PC-9 (cell line): ENCODE measurements at places on chromosomes 11 and 22. TPM values are rescaled to one million over a fixed set of nuclear protein-coding genes. Genes with fewer than 3 reads are reported as not detected.

The NCR3LG1 gene
- 0.15 and 0.33 TPM in 2 replicates for total RNA-seq

The GTSE1 gene
- total RNA-seq, result 51.5 and 64.6 TPM in 2 replicates

The OR5A1 gene
- total RNA-seq, result not detected in 2 replicates

The SAA4 gene
- total RNA-seq, result not detected in 2 replicates

The ENDOD1 gene
- 8.0 and 8.1 TPM in 2 replicates for total RNA-seq

The C22orf31 gene
- total RNA-seq, result not detected in 2 replicates

The HEPN1 gene
- total RNA-seq, result not detected in 2 replicates

The ARHGAP20 gene
- not detected in 2 replicates for total RNA-seq

The OR51B5 gene
- 1.2 and 2.7 TPM in 2 replicates for total RNA-seq

The CDC42EP2 gene
- total RNA-seq, result 17.8 and 20.8 TPM in 2 replicates

The OR6A2 gene
- total RNA-seq, result 0.48 TPM in 1 of 2 replicates, not detected in the other

The MAPK8IP2 gene
- total RNA-seq, result 0.79 and 0.88 TPM in 2 replicates

GRCh38 chr22:46286941-46287872, 9.5 kb upstream of the GTSE1 start:
- peak; percentile 20 for DNase-seq

- DNase-seq, result no peak
Measured at GRCh38 chr11:45852712-45853101, 5.4 kb downstream of the CRY2 start.

GRCh38 chr11:47715082-47715669, at the start of gene AGBL2:
TSS of gene AGBL2 (minus strand) at chr11:47715369. CDS start at chr11:47714650, 719 bp downstream.
- DNase-seq, result peak; percentile 76

DNA sequence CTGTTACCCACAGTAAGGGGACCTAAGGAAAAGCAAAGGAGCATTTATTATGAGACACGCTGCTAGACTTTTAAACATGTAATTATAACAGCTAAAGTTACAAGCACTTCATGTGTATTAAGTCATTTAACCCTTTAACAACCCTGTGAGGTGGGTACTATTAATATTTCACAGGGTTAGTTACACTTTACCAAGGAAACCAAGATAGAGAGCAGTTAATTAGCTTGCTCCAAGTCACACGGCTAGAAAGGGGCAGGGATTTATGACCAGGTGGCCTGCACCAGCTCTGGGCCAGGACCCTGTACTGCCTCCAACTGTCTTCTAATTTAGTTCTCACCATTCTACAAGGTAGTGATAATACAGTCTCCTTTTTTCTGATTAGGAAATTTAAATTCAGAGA, 74.9 kb downstream of the RPL27A start:
- no peak for DNase-seq

GRCh38 chr11:111355956-111356659, 23.0 kb downstream of the POU2AF1 start:
- DNase-seq, result no peak

GRCh38 chr11:2940147-2940920, 11.1 kb upstream of the PHLDA2 start:
- peak; percentile 63 for DNase-seq

DNA sequence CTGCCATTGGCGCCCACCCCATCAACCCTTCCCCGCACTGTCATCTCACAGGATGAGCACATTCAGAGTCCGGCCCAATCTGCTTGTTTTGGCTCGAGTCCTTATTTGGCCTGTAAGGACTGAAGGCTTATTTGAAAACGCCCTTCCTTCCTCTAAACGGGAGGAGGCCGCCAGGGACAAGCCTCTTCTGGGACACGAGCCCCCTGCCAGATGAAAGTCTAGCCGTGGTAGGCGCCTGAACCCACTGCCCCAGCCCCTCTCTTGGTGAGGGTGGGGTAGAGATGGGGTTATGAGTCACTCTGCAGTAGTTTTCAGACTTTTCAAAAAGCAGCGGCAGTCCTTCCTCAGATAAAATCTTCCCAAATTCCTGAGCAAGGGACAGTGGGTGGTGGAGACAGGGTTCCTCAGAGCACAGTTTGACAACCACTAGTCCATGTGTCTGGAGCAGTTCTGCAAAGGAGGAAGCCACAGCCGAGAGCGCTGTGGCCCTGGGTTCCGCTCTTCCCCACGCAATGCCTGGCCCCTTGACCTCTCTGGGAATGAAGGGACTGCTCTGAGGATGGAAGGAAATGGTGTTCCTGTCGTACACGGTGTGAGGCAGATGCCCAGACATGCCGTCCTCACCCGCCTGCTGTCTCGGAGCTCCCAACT, 57.0 kb downstream of the MYH9 start:
- DNase-seq, result peak; percentile 35

DNA sequence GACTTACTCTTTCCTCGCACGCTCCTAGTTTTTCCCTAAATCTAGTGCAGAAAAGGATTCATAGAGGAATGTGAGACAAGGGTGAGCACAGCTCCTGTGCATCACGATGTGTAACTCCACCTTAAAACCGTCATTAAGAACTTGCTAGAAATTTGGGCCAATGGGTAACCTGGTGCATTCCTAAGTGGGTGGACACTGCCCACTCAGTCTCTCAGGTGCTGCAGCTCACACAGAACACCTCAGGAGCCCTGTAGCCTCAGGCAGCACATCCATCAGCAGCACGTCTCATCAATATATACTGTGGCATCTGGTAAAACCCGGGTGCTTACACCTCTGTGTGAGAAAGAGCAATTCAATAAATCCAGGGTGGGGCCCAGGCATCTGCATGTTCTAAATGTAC, 12.4 kb downstream of the POU2AF3 start:
- no peak for DNase-seq

GRCh38 chr11:130124096-130124495, 35.5 kb upstream of the ST14 start:
- peak; percentile 99 for DNase-seq

- DNase-seq, result no peak
Measured at GRCh38 chr22:23034621-23035556, 35.4 kb upstream of the GNAZ start.

DNA sequence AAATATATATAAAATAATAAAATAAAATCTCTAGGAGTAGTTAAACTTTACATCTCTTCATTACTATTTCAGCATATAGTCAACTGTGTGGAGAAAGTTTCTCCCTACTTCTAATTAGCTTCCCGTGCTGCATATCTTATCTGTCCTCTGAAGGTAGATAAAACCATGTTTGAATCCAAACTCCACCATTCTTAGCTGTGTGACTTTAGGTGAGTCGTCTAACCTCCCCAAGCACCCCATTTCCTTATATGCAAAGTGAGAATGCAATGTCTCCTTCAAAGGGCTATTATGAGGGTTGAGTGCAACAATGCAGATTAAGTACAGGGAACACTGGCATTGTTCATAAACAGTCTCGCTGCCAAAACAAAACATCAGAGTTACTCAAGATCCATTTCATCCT, 80.8 kb upstream of the DRD2 start:
- DNase-seq, result no peak

DNA sequence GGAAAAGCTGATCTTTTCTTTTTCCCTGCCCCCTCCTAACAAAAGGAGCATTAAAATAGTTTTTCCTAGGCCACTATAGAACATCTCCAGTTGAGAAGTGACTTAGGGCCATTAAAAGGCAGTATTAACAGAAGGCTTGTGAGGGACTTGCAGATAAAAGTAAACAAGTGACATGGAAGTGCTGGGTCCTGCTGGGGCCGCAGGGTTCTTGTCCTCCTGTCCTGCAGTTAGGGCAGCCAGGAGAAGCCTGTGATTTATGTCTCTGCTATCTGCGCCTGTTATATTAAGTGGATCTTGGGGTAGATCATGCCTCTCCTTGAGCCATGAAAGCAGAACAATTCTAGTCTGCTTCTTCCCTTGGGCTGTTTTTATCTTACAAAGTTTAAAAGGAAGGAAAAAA, 271.4 kb upstream of the C11orf87 start:
- DNase-seq, result no peak

DNA sequence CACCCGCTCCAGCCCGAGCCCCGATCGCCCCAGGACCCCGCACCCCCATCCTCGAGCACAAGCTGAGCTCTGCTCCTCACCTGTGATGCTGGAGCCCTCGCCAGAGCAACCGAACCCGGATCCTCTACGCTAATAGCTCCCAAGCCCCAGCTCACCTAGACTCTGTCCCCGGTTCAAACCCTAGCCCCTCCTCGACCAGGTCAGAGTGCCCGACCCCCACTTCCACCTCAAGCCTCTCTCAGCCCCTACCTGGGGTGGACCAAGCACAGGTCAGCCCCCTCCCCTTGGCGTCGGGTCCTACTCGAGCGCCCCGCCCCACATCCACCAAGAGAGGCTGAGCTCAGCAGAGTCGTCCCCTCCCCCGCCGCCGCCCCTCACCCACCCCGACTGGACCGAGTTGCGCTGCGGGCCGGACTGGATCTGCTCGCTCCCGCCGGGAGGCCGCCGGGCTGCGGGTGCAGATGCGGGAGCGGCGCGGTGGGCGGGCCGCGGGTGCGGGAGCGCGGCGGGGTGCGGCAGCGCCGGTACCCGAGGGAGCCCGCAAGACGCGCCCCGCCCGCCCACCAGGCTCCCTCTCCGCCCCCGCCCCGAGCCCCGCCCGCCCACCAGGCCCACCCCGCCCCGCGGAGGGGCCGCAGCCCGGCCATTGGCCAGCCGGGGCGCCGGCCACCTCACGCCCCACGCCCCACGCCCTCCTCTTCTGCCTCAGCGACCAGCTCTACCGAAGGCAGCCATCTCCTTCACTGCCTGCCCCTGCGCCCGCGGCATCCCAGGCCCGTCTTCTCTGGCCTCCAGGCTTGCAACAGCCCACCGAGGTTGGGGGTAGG, 577 bp upstream of the DKK3 start:
- DNase-seq, result no peak

DNA sequence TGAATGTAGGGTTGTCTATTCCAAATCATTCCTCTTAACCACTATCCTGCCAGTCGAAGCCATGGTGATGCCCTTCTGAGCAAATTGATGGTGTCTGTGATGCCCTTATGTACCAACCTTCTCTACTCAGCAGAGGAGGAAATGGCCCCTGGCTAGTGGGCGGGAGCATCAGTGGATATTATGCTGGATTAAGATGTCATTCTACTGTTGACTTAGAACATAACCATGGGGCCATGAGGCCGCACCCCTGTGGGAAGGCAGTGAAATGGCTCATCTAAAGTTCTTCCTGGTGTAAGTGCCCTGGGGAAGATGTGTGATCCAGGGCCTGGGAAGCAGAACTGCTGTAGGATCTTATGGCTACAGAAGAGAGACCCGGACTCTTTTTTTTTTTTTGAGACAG, 20.7 kb upstream of the P2RY2 start:
- DNase-seq, result peak; percentile 95

GRCh38 chr11:35293035-35293434, 126.3 kb downstream of the SLC1A2 start:
- no peak for DNase-seq

- no peak for DNase-seq
Measured at GRCh38 chr11:6498121-6498520, 1.0 kb downstream of the DNHD1 start.

DNA sequence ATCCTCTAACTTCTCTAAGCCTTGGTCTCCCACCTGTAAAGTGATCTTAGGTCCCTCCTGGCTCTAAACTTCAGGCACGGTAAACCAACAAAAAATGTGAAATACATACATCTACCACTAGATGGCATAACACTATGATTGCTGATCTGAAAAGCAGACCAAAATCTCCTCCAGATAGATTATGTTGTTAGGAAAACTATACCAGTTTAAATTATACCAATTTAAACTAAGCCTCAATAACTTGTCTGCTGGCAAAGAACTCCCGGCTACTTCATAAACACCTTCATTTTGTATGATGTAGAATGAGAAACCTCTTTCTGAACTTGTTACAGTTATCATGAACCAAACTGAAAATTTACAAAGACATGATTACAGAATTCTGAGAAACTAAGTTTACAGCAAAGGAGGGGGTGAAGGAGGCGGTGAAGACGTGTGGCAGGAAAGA, 85.9 kb downstream of the SBF2 start:
- DNase-seq, result no peak

- DNase-seq, result no peak
Measured at GRCh38 chr11:29490938-29491337, 525.9 kb downstream of the KCNA4 start.

DNA sequence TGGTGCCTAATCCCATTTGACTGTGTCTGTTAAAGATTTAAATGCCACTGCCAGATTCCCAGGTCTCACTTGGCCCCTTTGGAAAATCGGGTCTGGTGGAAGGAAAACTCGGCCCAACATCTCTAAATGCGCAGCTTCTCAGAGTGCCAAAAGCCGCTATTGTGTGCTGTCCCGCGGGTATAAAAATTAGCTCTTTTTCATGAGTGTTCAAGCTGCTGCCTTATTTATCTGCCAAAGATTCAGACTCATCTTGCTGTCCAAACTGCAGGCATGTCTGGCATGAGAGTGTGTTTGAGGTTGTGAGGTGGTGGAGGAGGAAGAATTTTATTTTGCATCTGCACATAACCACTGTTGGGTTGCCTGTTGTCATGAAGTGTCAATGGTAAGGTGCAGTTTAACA, 91.4 kb downstream of the NELL1 start:
- DNase-seq, result no peak

DNA sequence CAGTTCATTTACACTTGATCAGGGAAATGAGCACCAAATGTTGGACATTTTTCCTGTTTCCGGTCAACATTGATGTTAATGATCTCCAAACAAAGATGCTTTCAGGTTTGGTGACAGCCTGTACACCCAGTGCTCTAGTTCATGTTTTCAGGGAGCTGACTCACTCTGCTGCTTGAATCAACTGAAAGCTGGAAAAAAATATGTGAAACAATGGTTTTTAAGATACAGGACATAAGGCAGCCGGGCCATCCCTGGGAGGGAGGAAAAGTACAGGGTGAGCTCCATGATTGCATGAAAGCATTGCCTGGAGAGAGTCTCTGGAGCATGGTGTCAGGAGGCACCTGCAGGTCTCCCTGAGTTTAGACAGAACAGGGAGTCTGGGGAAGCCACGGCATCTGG, 259.6 kb downstream of the TBC1D22A start:
- DNase-seq, result no peak

DNA sequence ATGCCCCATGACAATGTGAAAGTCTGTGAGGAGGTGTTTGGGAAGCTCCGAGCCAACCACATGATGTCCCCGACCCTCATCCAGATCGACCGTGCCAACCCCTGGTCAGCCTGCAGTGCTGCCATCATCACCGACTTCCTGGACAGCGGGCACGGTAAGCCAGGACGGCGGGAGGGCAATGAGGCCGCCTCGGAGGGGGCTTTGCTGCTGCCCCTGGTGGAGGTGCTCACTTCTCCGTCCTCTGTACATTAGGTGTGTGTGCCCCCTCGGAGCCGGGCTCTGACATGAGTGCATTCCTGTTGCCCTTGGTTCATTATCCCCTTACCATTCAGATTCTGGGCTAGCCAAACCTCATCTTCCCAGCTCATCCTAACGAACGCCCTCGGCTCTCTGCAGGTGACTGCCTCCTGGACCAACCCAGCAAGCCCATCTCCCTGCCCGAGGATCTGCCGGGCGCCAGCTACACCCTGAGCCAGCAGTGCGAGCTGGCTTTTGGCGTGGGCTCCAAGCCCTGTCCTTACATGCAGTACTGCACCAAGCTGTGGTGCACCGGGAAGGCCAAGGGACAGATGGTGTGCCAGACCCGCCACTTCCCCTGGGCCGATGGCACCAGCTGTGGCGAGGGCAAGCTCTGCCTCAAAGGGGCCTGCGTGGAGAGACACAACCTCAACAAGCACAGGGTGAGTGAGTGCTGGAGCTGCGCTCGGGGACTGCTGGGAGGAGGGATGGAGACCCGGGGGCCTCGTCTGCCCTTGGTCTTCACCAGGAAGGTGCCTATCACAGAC, 13.8 kb downstream of the ADAMTS15 start:
- DNase-seq, result no peak
